ENCODE measurements at places on chromosomes 1 and 21.

DNA sequence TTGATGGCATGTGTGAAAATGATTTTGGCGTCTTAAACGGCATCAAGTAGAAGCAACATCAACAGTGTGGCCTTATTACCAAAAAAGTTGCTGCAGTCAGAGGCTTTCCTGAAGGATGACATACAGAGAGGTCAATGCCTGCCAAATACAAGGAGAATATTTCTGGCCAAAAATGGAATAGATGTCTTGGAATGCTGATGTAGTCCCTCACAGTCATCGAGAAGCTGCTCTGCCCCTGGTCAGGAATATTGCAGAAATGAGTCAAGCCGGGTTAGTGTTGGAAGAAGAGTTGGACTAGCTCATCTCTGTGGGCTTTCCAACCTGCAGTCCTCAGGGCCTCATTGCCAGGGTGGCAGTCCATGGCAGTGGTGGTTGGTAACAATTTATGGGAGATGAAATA lies 42.1 kb downstream of the NOS1AP start:
- no peak for DNase-seq

GRCh38 chr1:216616425-216616824 lies 106.8 kb downstream of the ESRRG start:
- DNase-seq: no peak

DNA sequence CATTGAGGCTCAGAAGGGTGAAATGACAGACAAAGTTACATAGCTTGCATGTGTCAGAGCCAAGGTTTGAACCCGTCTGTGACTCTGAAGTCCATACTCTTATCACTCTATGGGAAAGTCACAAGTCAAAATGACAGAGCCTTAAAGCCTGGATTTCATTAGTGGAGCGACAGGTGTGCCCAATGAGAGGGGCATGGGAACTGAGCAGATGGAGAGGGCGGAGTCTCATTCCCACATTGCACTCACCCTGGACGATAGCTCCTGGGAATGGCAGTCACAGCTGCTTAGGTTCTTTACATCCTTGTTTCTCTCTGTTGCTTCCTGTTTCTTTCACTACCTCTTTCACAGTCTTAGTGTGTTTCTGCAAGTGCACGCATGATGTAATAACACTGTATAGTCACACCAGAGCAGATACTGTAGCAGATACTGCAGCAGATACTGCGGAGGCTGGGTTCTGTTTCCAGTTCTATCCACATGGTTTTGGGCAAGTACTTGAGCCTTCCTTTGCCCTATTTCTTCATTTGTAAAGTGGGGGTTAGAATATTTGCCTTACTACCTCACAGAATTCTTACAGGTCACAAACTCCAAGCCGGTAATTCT lies 127.2 kb downstream of the ZSCAN20 start:
- DNase-seq: no peak

GRCh38 chr21:26124421-26124833 lies 46.1 kb downstream of the APP start:
- no peak for DNase-seq

GRCh38 chr1:229509576-229509975 lies 1.4 kb upstream of the NUP133 start:
- DNase-seq: no peak

GRCh38 chr21:25409978-25410377 lies 197.3 kb downstream of the MRPL39 start:
- no peak for DNase-seq

- DNase-seq: no peak
Observed at GRCh38 chr1:8661185-8662110, 156.0 kb downstream of the RERE start.

DNA sequence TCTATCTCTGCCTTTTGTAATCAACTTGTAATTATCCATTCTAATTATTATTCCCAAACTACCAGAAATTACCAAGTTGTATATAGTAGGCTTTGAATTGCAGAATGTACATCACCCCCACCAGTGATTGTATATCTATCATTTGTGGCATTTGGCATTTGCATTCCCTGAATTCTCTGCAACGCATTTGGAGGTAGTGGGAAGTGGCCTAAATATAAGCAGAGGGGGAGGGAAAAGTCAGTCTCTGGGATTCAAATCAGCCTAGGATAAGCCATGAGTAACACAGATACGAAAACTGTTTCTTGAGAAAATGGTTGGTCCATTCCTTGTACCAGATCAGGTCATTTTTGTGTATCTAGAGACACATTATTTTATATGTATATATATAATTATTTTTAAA lies 20.7 kb downstream of the DDX20 start:
- DNase-seq: no peak

DNA sequence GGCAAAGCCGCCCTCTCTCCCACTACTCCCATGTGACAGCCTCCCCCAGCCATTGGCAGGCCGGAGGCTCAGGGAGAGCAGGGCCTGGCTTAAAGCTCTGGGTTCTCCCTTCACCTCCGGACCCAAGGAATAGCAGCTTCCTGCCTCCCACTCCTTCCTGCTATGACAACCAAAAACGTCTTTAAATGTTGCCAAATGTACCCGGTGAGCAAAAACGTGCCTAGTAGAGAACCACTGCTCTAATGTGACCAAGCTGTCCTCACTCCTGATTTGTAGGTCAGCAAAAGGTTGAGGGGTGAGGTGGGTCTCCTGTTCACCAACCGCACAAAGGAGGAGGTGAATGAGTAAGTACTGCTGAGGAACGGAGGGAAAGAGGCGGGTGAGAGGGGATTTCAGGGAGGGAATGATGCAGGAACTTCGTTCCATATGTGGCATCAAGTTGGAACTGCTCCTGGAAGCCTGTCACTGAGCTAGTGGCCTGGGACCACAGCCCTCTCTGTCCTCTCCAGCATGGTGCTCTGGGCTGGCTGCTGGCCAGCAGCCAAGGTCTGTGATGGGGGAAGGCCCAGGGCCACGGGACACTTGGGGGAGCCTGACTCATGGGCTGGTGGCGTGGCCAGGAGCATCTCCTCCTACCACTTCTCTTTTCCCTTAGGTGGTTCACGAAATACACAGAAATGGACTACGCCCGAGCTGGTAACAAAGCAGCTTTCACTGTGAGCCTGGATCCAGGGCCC lies 5.7 kb downstream of the MRTO4 start:
- no peak for DNase-seq

GRCh38 chr1:99749504-99750347 lies 16.7 kb downstream of the FRRS1 start:
- no peak for DNase-seq

GRCh38 chr21:29626801-29627470 lies 312.9 kb downstream of the GRIK1 start:
- no peak for DNase-seq

DNA sequence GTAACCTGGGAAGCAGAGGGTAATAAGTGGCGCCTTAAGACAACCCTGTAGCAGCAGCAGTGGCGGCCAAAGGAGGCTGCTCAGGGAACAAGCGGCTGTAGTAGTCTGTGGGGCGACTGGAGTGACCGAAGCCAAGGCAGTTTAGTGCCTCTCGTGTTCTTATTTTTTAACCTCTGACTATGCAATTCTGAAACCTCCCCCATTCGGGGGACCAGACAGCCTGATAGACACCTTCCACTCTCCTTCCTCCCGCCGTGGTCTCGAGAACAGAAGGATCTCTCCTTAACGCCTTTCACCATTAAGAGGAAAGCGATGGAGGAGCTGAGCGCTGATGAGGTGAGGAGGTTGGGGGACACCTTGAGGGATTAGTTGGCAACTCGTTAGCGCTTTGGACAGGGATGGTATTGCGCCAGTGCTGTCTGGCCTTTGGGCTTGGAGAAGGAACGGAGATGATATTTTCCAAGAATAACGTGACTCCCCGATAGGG lies 644 bp downstream of the UBE4B start:
- DNase-seq: no peak

DNA sequence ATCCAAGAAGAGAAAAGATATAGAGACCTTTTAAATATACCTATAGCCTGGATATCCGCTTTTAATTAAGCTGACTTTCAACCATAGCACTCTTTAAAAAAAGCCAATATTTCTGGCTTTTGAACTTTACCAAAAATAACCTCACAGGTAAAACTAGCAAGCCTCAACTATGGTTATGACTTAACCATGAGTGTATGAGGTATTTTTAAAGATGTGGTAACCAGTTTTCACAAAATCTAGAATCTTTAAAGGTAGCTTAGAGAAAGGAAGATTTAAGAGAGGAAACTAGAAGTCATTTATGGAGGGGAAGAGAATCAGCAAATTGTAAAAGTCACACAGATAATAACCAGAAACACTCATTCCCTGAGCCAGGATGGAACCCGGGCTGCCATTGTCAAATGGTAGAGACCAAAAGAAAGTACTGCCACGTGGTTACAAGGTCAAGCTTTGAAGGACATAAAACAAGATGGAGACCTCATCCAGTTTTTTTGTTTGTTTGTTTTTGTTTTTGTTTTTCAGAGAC lies 288.4 kb upstream of the RGS18 start:
- no peak for DNase-seq

DNA sequence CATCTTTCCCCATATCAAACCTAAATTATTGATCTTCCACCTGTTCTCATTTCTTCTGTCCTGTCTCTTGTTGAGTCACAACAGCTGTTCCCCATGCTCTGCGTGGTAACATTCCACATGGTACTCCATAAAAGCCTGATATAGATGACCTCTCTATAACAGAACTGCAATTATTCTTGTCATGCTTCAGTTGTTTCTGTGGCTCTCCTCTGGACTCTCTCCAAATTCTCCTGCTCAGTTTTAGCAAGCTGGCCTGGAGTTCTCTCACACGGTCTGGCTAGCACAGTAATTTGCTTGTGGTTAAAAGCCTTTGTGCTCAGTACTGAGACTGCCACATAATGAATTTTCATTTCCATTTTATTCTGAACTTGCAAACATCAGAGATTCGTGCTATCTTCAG lies 10.6 kb upstream of the LRRC39 start:
- DNase-seq: no peak

GRCh38 chr1:169572187-169572586 lies 14.1 kb downstream of the F5 start:
- no peak for DNase-seq

DNA sequence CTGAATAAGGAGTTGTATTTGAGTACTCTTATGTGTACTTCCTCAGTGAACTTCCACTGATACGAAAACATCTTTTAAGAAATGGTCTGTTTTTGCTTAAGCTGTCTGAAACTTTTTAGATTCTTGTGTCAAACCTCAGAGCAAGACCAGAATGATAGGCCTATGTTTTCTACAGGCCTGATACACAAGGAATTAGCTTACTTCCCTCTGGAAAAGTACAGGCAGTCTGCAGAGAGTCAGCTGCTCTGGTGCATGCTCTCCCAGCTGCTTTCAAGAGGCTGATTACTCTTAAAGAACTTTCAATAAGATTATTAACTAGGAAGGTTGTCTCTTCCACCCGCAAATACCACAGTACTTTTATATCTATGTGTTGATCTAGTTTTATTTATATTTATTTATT lies 9.5 kb downstream of the SNX27 start:
- DNase-seq: no peak

DNA sequence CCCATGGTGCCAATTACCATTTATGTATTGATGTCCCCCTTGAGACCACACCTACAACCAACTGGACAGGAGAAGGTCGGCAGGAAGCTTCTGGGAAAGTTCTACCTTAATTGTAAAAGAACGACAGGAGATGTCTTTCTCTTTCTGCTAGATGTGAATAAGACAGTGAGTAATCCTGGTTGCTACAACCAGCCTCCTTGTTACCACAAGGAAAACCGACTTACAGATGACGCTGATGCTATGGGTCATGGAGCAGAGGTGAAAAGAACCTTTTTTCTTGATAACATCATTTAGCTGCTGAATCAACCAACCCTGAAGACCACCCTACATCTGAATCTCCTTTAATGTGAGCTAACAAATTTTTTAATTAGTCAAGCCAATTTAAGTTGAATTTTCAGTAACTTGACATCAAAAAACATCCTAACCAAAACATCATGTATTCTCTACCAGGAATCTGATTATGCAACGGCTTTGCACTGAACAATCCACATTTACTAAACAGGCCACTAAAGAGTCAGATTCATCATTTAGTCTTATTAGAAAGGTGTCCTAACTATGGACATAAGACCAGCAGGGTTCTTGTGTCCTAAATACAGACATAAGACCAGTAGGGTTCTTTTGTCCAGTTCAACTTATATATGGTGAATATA lies 23.0 kb downstream of the RGS2 start:
- no peak for DNase-seq

- peak; percentile 72 for DNase-seq
Observed at GRCh38 chr1:31394584-31395193, 18.3 kb upstream of the SERINC2 start.

DNA sequence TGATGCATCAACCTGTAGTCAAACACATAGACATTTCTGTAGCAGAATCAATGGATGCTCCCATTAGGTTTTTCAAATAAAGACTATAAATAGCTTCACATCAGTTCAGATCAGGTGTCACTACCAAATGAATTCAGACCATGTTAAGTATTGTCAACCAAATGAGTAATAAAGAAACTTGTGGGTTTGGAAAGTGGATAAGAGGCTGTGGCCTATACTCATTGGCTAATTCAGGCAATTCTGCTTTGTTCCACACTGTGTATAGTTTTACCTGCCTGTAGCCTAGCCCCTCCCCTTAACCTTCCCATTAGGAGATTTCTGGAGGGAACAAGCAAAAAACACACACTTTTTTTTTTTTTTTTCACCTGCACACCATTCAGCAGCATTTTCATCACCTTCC lies 321.2 kb downstream of the HLX start:
- DNase-seq: no peak

- DNase-seq: no peak
Observed at GRCh38 chr1:235642011-235642942, 7.3 kb downstream of the GNG4 start.

GRCh38 chr1:184388971-184389370 lies 2.1 kb downstream of the C1orf21 start:
- no peak for DNase-seq

DNA sequence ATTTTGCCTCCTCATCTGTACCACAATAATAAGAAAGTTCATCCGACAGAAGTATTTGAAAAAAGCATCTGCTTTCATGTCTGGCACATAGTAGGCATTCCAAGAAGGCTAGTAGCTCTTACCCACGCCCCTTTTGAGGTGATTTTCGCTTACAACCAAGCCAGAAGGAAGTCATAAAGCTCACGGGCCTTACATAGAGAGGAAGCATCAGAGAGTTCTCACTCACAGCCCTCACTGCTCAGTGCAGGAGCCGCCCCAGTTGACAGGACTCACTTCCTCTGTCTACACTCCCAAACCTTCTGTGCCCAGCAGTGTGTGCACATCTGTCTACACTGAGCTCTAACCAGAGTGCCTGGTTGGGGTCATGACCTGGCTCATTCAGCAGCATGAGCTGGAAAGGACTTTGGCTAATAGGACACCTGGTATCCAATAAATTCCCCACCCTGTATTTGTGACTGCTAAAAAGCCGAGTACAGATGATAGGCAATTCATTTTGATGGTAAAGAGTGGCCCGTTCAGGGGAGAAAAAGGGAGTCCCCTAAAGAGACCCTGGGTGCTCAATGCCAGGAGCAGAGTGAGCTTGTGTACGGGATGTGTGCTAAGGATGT lies 36.8 kb upstream of the DUSP10 start:
- peak; percentile 48 for DNase-seq

DNA sequence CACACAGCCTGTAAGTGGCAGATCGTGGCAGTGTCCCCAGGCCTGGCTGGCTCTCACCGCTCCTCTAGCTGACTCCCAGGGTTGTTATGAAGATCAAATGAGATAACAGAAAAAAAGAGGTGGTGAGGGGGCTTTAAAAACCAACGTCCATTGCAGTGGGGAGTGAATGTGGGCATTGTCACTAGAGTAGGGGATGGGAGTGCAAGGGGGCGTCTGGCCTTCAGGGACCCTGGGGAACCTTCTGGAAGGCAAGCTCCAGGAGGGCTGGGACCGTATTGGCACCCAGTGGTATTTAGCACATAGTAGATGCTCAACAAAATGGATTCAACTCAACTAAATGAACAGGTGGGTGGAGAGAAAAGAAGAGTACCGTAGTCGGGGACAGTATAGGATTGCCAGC lies 3.4 kb downstream of the PLA2G2D start:
- no peak for DNase-seq

Data from activated B cell treated with CpG ODN at 0.5 μM for 24 hours (primary cell).